ENCODE measurements at places on chromosomes 3 and 15.

DNA sequence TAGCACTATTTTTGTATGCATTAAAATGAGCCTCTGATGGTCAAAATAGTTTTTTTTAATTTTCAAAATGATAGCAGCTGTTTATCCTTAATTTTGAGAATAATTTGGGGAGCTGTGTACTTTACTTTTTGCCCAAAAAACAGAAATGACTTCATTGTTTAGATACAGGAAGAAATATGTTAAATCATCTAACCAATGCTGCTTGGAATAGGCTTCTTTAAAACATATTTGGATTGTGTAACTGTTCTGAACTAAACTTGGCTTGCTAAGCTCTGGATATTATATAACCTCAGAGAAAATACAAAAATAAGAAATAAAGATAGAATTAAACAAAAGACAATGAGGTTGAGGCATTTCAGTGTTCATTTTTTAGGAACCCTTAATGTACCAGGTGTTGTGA is 119.3 kb downstream of the SERPINI1 start:
- no peak for DNase-seq

DNA sequence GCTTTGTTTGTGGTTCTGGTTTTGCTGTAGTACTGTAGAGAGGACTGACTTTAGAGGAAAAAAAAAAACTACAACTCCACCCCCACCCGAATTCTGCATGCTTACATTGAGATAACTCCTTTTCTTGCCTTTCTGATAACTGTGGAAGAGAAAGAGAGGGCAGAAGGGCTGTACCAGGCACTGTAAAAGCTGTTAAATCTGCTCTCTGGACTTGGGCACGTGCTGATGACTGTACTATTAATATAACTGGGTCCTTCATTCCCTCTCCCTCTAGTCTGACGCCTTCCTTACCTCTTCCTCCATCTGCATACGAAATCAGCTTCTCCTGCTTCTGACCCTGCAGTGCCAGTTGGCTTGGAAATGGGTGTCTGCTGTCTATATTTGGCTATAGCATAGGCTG is 15.0 kb downstream of the MAPKBP1 start:
- DNase-seq = no peak

DNA sequence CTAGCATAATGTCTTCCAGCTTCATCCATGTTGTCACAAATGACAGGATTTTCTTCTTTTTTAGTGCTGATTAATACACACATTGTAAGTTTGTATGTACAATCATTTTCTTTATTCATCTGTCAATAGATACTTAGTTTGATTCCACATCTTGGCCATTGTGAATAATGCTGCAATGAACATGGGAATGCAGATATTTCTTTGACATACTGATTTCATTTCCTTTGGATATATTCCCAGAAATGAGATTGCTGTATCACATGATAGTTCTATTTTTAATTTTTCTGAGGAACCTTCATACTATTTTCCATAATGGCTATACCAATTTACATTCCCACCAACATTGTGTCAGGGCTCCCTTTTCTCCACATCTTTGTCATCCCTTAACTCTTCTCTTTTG is 117.9 kb downstream of the MEIS2 start:
- no peak for DNase-seq

GRCh38 chr3:141242377-141243092 is 10.9 kb downstream of the PXYLP1 start:
- no peak for DNase-seq

GRCh38 chr15:48645558-48646330 is at the start of gene FBN1:
Gene FBN1 (minus strand): TSS chr15:48645709. CDS start chr15:48644769, 940 bp downstream.
- peak; percentile 45 for DNase-seq

DNA sequence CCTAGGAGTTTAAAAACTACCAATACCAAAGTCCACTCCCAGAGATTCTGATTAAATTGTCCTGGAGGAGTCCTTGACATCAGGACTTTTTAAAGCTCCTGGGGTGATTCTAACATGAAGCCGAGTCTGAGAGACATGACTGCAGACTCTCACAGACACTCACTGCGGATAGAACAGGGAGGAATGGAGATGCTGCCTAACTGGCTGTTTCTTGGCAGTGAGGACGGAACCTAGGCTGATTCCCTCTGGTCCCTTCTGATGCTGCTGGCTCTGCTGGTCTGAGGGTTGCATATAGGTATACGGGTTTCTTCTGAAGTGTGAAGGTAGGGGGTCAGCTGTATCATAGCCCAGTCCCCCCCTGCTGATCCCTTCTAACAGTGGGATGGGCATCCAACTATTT is 1.3 kb upstream of the HRG start:
- DNase-seq = no peak

DNA sequence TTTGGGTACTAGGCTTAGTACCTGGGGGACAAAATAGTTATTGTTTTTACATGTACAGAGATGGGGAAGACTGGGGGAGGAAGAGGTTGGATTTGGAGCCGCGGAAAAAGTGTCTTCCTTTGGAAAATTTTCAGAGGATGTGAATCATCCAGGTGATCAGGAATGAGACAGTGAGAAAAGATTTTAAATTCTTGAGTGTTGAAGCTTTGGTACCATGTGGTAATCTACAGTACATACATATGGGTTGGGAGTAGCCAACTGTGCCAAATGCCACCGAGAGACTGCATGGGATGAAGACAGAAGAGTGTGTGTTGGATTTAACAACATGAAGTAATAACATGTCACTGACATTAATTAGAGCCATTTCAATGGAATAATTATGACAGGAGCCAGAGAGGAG is 1238.2 kb downstream of the ROBO1 start:
- no peak for DNase-seq

DNA sequence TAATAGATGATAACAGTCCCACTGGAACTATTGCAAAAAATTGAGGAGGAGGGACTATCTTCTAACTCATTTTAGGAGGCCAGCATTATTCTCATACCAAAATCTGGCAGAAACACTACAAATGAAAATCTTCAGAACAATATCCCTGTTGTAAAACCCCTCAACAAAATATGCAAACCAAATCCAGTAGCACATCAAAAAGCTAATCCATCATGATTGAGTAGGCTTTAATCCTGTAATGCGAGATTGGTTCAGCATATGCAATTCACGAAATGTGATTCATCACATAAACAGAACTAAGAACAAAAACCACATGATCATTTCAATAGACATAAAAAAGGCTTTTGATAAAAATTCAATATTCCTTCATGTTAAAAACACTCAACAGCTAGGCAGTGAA is 23.9 kb upstream of the PLSCR2 start:
- no peak for DNase-seq

- DNase-seq = peak; percentile 86
Measured at GRCh38 chr3:128152419-128153155, 694 bp upstream of the EEFSEC start.

GRCh38 chr3:26625187-26625586 is 2.6 kb downstream of the LRRC3B start:
- no peak for DNase-seq

GRCh38 chr15:64686130-64686735 is 89.2 kb downstream of the RBPMS2 start:
- peak; percentile 6 for DNase-seq

DNA sequence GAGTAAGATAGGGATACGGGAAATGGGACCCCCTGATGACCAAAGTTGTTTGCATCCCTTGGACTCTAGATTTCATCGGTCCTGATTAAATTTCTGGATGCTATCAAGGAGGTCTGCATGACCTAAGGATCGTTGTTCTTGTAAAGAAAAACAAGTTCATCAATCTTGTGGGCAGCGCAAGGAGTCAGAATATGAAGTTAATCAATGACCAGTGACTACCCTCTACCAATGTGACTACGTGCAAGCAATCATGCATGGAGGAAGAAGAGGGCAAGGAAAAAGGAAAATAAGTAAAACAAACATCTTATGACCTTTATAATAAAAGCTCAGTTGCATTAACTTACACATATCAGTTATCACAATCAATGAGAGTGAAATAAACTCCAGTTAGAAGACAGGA is 139.7 kb downstream of the RTP4 start:
- DNase-seq = no peak

- no peak for DNase-seq
Measured at GRCh38 chr3:19254189-19254588, 105.9 kb downstream of the KCNH8 start.

DNA sequence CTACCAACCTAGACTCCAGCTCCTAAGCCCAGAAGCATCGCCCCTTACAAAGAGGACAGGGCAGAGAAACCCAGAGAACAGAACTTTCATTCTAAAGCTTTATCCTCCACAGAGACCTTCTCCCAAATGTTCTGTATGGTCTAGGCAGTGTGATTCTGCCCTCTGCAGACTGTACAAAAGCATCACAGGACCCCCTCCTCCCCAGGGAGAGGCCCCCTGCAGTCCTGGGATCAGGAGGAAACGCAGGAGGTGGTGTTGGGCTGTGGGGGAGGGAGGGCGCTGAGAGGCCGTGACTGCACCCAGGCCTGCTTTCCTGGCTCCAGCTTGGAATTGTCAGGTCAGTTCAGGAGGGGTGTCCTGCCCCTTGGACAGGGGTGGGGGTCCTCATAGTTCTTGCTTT is 101.3 kb downstream of the DGKG start:
- no peak for DNase-seq

DNA sequence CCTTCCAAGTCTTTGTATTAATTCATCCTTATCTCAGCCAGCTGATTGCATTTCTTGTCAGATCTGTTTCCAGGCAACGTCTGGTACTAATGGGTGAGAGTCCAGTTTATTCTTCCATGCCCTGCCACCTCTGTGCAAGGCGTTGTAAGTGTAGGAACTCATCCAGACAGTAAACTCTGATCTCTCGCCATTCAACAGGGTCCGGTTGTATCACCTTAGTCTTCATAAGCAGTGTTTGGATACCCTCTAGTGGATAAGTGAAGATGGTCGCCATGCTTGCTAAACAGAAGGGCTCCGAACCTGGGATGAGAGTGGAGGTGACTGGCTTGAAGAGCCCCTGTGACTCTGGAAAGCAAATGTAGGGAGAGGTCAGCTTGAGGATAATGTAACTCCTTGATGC is 51.6 kb upstream of the CMTM7 start:
- peak; percentile 66 for DNase-seq

- DNase-seq = no peak
Measured at GRCh38 chr15:70299931-70300869, 202.5 kb upstream of the TLE3 start.

DNA sequence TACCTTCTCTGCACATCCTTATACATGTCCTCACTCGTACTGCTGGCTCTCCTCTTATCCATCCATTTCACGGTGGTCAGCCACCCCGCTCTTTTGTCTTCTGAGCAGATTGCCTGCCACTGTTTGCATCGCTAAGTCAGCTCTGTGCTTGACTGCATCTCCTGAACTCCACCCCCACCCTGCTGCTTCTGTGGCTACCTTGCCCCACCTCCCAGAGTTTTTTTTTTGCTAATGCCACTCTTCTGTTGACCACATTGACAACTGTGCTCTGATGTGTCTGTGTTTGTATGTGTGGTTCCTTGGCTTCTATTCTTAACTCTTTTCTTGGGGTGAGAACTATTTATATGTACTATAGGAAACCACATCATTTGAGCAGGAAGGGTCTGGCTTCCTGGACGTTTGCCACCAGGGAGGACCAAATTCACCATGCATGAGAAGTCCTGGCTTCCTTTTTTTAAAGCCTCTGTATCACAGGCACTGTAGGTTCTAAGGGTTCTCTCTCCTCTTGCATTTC is 12.8 kb upstream of the MTMR10 start:
- DNase-seq = peak; percentile 59

DNA sequence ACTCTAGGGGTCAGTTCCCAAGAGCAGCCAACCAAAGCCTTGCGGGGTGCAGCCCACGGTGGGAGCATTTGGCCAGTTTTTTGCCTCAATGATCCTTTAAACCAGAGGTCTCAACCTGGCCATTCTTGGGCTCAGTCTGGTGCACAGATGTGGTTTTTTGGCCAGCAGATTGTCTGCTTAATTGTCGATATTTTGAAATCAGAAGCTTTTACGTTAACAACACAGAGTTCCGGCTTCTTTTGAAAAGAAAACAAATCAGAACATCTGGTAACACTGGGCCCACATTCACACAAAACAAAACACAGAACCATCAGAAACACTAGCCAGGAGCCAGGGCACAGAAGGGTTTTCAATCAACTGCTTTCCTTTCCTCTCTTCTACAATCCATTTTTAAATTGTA is 127.7 kb downstream of the XXYLT1 start:
- no peak for DNase-seq

DNA sequence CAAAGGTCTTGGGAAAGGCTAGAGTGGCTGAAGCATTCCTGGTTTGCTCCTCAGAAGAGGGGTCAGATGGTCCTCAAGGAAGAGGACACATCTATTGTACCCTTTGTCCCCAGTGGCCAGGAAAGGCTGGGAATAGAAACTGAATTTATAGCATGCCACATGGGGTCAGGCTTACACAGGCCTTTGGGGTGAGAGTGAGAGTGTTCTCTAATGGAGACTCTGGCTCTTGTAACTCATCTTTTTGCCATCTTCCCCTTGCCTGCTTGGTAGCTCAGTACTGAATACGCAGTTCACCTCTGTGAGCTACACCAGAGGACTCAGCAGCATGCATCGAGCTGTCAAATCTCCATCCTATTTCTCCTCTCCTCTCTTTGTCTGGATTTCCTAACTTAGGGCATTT is 87.5 kb downstream of the ATP2B2 start:
- no peak for DNase-seq

GRCh38 chr3:188299068-188299467 is 145.1 kb downstream of the LPP start:
- DNase-seq = no peak

- DNase-seq = no peak
Measured at GRCh38 chr3:42119561-42120355, 28.6 kb downstream of the TRAK1 start.

All from NCI-H146 (cell line).